Foreskin keratinocyte (primary cell): ENCODE measurements at places on chromosomes 2 and 18.
A peak's percentile ranks its signal among the peaks of the same experiment; 100 is the strongest.

GRCh38 chr2:88903749-88904353 is 212.4 kb downstream of the RPIA start:
- no peak for DNase-seq

GRCh38 chr2:14125624-14126293 is 506.8 kb upstream of the LRATD1 start:
- no peak for DNase-seq

DNA sequence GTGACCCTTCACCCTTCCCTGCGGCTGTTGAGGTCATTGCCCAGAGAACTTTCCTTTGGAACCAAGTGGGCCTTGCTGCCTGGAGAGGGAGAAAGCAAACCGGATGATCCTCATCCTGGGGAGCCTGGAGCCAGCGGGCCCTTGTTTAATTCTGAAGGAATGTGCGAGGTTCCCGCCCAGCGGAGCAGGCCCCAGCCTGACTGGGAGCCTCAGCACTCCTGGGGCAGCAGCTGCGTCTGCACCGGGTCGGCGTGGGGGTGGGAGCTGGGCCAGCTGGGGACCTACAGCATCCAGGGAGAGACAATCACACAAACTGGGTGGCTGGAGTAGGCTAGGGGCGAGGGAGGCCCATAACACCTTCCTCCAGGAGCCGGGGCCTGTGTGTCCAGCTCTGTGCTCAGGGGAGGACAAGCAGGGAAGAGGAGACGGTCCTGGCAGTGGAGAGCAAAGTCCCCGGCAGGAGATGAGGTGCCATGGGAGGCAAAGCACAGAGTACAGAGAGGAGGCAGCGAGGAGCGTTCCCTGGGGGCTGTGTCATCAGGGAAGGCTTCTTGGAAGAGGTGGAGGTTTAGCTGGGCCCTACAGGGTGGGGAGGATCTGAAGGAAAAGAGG is 61.9 kb upstream of the HAAO start:
- DNase-seq, result peak; percentile 65

GRCh38 chr2:235939471-235939870 is 228.7 kb downstream of the GBX2 start:
- no peak for DNase-seq

- no peak for DNase-seq
Observed at GRCh38 chr2:240233885-240234502, 93.5 kb upstream of the OTOS start.

- DNase-seq, result peak; percentile 85
Observed at GRCh38 chr18:32530947-32531651, 60.4 kb upstream of the GAREM1 start.

- DNase-seq, result no peak
Observed at GRCh38 chr2:238908960-238909951, 61.4 kb downstream of the TWIST2 start.

DNA sequence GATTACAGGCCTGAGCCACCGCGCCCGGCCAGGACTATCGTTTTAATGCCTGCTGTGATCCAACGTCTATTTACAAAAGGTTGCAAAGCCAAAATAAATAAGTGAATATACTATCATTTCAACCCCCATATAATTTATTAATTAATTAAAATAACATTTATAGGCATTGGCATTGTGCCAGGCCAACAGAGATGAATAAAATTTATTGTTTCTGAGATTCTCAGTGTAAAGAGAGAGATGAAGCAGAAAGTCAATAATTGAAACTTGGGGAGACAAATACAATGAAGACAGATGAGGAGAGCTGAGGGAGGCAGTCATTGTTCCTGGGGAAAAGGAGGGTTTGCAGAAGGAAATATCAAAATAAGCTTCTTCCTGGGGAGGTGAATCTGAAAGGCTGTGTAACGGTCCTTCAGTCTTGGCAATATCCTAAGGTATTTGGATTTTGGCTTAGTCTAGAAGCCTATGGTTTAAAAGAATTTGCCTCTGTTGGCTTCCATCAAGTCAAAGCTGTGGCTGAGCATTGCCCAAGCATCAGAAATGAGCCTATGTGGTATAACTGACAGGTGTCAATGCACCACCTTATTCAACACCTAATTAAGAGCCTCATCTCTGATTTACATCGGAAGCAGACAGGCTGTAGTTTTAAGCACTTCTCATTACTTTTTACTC is 31.5 kb downstream of the KCNE4 start:
- no peak for DNase-seq
